ENCODE measurements at places on chromosomes 6 and 20. TPM values are rescaled to one million over a fixed set of nuclear protein-coding genes. Genes with fewer than 3 reads are reported as not detected.

APCDD1L gene
- not detected for total RNA-seq

PABPC1L gene
- 58.9 TPM for total RNA-seq

KCNQ5 gene
- total RNA-seq: 4.7 TPM

TMEM151B gene
- not detected for total RNA-seq

FRK gene
- total RNA-seq: 0.03 TPM

FAM184A gene
- 5.9 TPM for total RNA-seq

ZNF831 gene
- total RNA-seq: 12.7 TPM

RSPH3 gene
- 3.7 TPM for total RNA-seq

ARG1 gene
- total RNA-seq: not detected

PDSS2 gene
- 11.8 TPM for total RNA-seq

TRERF1 gene
- 17.4 TPM for total RNA-seq

GSTA2 gene
- total RNA-seq: not detected

SLC32A1 gene
- not detected for total RNA-seq

HCK gene
- 0.35 TPM for total RNA-seq

OPRL1 gene
- 1.2 TPM for total RNA-seq

MTRF1L gene
- 21.5 TPM for total RNA-seq

HTR1E gene
- total RNA-seq: not detected

LRRC73 gene
- total RNA-seq: 0.23 TPM

LCA5 gene
- total RNA-seq: 0.15 TPM

BMP5 gene
- total RNA-seq: not detected

FARS2 gene
- total RNA-seq: 18.7 TPM

MMP24 gene
- not detected for total RNA-seq

RBM12 gene
- total RNA-seq: 115 TPM

HAO1 gene
- total RNA-seq: not detected

GINS1 gene
- 28.0 TPM for total RNA-seq

CST4 gene
- not detected for total RNA-seq

SMPD2 gene
- total RNA-seq: 15.9 TPM

All from activated CD4-positive, alpha-beta memory T cell treated with anti-CD3 and anti-CD28 coated beads, Interleukin-2, amount 10 ng/mL, durations not matched to agents 7 days and 5 days (primary cell).